ENCODE measurements at places on chromosomes 13 and 19.

- DNase-seq, result no peak
Observed at GRCh38 chr19:7845390-7846154, 15.6 kb downstream of the EVI5L start.

DNA sequence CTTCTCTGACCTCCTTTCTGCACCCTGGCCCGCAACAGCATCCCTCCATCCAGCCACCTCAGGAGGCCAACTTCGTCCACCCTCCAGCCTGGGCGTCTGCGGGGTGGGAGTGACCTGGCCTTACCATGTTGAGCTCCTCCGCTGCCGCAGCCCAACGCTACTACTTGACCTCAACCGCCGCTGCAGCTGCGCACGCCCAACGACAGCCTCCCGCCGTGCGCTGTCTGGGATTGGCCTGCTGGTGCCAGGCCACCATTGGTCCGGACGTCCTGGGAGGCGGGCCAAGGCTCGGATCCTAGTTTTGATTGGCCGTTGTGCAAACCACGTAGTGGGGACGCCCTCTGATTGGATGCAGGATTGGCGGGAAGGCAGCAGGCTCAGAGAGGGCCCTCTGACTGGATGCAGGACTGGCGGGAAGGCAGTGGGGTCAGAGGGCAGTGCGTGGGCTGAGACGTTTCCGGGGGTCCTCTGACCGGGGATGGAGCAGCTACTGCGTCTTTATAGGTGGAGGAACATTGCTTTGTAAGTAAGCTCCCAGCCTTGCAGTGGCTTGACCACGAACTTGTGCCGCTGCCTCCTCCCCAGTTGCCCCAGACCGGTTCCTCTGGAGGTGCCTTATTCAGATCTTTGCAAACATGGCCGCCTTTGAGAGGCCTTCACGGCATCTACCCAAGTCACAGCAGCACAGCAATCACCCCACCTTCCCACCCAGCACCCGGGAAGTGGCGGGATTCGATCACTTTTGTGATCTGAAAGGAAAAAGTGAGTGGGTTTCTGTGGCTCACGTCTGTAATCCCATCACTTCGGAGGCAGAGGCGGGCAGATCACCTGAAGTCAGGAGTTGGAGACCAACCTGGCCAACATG, at the start of gene TUBA3C:
TSS of gene TUBA3C (minus strand) at position 204 of the 865 bp plus-strand sequence. CDS start at position 127, 77 bp downstream.
- no peak for DNase-seq

DNA sequence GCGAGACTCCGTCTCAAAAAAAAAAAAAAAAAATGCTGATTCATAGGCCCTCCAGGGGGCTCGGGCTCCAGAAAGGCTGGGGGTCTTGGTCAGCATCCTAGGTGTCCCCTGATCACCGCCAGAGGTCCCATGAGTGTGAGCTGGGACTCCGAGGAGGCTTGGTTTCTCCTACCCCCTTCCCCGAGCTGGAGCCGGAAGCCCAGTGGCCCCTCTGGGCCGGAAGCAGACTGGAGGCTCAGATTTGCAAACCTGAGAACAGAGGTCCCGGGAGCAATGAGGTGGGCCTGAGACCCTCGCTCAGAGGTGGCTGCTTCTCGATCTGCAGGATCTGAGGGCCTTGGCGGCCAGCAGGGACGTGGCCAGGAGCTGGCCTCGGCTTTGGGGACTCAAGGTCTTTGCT, 41.5 kb downstream of the EFNA2 start:
- no peak for DNase-seq

DNA sequence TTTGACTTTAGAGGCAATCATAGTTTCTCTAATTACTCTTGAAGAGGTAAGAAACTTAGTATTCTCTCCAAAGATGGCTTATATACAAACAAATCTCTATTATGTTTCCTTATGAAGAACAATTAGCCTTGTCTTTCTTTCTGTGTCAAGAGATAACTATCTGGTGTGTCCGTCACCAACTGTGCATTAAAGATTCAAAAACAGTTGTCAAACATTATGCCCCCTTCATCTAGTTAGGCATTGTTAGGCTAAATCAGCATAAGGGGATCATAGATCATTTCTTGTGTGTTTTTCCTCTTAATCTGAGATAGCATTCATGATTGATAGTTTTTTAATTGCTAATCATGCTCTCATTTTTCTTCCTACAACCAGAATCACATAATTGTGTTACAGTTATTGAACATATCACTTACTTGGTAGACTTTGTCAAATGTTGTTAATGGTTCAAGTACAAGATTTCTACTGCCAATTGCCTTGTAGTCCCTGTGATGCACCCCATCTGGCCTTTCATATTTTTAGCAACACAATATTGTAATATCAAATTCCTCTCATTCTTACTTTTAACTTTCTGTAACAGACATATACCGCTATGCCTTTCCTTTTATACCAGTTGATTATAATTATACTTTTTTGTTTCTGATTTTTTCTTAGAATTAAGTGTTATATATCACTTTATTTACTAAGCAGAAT, 612.7 kb downstream of the SLITRK6 start:
- no peak for DNase-seq

DNA sequence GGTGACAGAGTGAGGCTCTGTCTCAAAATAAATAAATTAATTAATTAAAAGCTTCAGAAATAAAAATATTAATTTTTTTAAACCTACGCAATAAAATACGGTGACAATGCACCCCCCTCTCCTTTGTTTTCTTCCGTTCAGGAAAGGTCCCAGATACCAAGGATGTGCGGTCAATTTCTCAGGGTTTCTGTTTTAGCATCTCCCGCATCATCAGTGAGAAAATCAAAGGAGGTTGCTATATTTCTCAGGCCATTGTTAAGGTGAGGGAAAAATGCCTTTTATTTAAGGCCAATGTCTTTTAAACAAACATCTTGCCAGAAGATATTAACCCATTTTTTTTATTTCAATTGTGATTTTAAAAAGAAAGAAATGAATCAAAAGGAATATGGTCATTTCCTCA, 111.7 kb downstream of the INSR start:
- DNase-seq, result no peak

DNA sequence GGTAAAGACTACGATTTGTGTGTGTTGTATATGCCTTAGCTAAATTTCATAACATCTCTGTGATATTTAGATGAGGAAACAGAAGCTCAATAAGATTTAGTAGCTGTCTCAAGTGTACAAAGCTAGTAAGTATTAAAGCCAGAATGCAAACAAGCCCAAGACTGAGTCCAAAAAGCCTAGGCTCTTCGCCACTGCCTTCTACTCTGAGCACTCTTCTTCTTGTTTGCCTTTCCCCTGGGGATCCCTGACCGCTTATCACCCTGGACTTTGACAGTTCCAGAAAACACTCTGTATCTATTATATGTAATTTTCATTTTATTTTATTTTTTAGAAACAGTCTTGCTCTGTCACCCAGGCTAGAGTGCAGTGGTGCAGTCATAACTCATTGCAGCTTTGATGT, 5.8 kb downstream of the TM9SF2 start:
- no peak for DNase-seq

DNA sequence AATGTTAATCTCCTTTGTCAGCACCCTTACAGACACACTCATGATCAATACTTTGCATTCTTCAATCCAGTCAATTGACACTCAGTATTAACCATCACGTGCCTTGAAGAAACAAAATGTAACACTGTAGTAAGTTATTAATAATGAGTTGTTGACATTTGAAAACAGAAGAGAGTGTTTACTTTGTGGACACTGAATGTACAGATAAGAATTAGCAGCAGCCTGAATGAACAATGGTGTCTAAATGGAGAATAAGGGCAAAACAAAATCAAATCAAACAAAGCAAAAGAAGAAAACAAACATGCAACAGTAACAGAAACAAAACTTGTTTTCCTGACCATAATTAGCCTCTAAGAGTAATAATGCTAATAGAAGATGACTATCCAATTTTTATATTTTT, 1191.1 kb upstream of the MIR17HG start:
- DNase-seq, result no peak
